Posterior vena cava (tissue), 2 donors: ENCODE measurements at places on chromosomes 2 and 18. TPM values are rescaled to one million over a fixed set of nuclear protein-coding genes. Genes with fewer than 3 reads are reported as not detected.
A peak's percentile ranks its signal among the peaks of the same experiment; 100 is the strongest.

- no peak for DNase-seq
These were observed 53.5 kb downstream of the SEPTIN10 start for GRCh38 chr2:109560265-109560664.

DNA sequence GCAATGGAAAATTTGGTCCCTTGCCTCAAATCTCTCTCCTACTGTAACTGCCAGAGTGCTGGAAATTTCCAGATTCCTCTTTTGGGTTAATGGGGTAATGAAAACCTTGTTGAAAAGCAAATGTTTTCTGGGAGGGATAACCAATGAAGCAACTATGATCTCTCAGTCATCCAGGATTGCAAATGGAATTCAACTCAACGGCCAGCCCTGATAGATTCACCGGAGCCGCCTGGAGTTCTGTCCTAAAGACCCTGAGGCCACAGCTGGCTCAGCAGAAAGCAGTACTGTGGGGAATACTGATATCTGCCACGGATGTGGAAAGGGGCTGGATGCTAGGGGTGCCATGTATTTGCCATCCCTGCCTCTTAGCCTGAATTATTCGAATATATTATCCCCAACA is 167.8 kb downstream of the NRP2 start:
- DNase-seq = no peak

DNA sequence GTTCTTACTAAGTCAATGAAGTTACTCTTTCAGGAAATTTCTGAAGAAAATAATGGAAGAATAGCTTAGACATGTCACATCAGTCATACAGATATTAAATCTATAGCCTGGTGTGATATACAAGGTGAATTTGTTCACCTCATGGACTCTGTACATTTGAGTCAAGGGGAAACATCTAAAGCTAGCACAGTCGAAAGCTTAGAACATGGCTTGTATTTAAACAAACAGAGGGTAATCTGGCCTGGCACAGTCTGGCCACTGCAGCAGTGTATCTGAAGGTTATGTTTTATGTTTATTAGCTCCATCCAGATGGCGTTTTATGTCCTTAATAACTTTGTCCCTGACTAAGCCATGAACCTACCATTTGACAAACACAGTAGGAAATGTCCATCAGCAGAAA is 817.3 kb downstream of the SATB2 start:
- no peak for DNase-seq

- DNase-seq = no peak
These were observed 138.9 kb downstream of the CDC42EP3 start for GRCh38 chr2:37532503-37532902.

GRCh38 chr2:148614322-148615049 is 30.1 kb upstream of the EPC2 start:
- no peak for DNase-seq

DNA sequence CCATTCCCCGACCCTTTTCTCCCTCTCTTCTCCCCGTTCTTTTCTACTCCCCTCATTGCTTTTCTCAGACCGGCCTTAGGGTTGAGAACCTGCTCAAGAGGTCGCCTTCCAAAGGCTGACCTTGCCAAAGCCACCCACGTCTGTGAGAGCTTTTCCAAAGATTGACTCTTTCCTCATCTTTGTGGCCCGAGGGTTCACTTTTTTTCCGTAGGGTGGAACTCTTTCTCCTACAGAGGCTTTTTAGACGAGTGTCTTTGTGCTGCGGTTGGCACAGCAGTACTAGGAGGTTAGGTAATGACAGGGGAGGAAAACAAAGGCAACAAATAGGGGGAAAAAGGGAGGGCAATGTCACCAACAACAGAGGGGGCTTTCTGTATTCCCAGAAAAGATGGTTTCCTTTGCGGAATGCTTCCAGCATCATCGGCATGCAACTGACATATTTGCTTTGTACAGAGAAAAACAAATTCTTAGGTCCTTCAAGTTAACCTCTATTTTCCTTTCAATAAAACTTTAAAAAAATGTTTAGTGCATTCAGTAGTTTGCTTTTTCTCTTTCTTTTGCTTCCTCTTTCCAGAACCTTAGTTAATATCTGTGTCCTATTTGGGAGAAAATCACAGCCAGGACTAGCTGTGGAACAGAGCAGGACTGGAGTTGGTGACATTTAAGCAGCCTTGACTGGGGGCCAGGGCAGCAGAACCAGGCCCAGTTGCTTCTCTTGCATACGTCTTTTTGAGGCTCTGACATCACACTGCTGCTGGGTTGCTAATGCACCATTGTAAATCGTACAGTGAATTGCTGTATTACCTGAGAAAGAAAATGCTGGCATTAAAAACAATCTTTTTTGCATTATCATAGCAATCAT is 188.1 kb upstream of the FANCL start:
- DNase-seq = no peak

GRCh38 chr2:161044095-161044865 is 115.9 kb upstream of the TANK start:
- no peak for DNase-seq

DNA sequence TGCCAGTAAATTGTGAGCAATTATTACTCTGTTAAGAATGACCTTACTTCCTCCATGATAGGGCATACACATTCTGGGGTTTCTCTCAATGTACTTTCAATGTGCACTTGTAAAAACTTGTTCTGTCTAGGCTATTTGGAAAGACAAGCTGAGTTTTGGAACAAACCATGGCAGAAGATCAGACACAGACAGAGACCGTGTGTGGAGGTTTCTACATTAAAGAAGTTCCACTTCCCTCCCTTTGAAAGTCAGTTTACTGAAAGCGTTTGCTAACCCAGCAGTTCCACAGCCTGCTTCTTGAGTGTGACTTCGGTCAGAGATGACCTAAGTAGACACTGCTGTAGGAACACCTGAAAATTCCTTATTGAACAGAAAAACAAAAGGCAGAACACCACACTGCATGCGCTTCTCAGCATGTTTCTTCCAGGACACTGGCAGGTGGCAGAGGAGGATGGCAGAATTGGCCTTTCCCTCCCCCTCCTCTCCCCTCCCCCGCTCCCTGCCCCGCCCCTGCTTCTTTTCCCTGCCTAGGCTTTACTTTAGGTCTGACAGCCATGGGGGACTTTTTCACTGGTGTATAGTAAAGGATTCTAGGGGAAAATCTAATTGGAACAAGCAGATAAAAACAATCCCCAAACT is 109.8 kb downstream of the NOL10 start:
- no peak for DNase-seq

DNA sequence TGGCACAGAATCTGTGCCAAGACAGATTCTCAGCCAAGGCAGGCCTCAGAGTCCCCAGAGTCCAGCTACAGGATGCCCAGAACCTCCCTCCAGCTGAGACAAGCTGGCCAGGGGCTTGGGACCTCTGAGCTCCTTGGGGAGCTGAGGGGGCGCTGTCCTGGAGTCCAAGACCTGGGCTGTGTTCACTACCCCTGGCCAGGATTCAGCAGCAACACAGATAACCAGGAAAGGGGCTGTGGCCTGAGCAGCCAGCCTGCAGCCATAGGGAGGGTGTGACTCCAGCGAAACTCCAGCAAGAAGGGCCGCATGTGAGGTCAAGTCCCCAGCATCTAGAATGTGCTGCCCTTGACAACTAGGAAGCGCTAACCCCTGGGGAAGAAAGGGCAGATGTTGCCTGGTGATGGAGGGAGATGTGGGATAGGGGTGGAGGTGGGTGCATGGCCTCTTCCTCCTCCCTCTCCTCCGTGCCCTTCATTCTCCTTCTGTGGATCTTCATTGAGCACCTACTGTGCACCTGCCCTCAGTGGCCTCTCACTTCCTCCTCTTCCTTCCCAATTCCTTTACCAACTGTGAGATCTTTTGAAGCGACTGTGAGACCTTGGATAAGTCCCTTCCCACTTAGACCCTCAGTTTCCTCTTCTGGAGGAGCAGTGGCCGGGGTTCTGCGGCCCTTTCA is 7.7 kb upstream of the ARID5A start:
- peak; percentile 83 for DNase-seq

GRCh38 chr2:101699755-101700461 is 2.4 kb downstream of the MAP4K4 start:
- DNase-seq = no peak

DNA sequence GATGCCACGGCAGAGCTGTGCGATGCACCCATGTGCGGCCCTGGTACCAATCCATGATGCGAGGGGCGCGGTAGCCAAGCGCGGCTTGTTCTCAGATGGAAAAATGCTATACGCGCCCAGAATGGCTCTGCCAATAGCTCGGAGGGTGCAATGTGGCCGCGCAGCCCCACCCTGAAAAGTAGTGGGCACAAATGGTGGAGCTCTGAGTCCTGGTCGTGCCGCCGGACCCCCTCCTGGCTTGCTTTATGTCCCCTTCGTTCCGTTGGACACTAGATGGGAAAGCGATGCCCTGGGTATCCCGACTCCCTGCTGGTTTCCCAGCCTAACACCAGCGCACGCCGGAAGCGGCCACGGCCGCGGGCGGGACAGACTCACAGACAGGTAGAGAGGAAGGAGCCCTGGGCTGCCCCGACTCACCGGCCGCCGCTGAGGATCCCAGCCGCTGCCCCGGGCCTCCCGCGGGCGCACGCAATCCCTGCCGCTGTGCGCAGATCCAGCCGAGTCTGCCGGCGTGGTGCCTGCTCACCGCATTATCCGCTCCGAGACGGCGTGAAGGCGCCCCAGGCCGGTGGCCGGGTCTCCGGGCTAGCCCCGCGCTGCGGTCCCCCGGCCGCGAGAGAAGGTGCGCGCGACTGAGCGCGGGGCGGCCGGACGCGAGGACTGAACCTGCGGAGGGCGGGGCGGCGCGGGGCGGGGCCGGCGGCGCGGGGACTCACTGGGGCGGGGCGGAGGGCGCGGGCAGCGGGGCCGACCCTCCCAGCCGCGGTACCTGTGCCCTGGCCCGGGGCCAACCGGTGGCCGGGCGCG is at the start of gene CDC42EP3:
Gene CDC42EP3 (minus strand): TSS at position 634 of the 807 bp plus-strand sequence. CDS start 25,055 bp downstream, outside the sequence.
- peak; percentile 87 for DNase-seq

- DNase-seq = no peak
These were observed 101.5 kb downstream of the KLF7 start for GRCh38 chr2:207064128-207064690.

DNA sequence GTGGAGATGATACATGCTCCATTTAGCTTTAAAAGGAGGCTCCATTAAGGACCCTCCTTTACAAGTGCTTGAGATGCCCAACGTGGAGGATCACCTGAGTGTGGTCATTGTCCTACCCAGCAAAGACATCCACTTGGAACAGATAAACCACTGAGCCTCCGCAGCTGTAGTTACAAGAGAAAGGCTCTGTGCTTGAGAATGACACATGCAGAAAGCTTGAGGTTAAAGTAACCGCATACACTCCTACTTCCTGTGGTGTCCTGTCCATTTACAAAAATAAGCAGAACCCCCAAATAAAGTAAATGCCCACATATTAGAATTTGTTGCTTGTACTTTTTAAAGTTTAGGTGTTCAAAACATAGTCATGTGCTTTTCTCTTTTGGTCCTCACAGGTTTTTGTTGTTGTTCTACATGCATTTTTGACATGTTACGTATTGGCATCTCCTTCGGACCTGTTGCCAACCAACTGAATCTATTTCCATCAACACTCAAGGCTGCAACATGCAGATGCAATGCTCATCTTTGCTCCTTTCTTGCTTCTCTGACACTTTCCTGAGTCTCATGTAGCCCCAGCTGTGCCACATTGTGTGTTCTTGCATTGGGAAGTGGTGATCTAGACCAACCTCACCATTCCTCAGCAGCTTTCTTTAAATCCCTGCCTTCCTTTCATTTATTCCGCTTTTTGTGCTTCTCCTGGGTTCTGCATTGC is 56.0 kb downstream of the SERPINB7 start:
- DNase-seq = no peak

DNA sequence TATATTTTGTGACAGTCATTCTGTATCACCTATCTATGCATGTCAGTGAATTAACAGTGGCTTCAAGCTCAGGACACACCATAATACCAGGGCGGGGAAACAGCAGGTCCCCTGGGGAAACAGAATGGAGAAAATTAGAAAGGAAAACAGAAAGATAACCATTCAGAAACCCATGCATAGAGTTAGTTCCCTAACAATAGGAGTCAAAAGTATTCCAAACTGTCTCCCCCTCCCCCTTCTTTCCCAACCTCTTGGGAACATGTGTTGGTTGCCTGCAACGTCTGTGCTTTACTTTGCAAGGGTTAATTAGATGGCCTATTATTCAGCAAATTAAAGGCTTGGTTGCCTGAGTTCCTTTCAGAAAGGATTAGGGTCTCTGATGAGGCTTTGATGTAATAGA is 176.4 kb downstream of the MYO3B start:
- DNase-seq = no peak

GRCh38 chr2:27182346-27182745 is 29.5 kb upstream of the ATRAID start:
- DNase-seq = no peak

GRCh38 chr2:147538088-147538487 is 306.7 kb upstream of the ACVR2A start:
- no peak for DNase-seq

- DNase-seq = no peak
These were observed 2180.6 kb upstream of the CELF4 start for GRCh38 chr18:39746201-39746600.

DNA sequence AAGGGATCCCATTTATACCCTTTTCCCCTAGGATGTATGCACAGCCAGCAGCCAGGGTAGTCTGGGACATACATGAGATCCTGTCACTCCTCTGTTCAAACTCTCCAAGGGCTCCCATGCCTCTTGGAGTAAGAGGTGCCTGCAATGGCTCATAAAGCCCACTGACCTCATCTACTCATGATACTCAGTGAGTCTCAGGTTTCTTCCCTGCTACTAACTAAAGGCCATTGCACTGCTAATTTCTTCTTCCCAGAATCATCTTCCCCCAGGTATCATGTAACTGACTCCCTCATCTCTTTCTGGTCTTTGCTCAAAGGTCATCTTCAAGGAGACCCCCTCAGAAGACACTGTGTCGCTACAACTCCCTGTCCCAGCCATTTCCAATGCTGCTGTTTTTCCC is 68.2 kb downstream of the CCBE1 start:
- no peak for DNase-seq

DNA sequence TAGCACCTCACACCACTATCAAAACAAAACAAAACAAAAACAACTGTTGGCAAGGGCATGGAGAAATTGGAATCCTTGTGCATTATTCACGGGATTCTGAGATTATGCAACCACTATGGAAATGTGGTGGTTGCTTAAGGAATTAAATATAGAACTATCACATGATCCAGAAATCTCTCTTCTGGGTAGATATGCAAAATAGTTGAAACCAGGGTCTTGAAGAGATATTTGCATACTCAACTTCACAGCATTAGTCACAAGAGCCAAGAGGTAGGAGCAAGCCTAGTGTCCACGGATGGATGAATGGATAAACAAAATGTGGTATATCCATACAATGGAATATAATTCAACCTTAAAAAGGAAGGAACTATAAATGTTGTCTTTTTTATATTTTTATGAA is 7.0 kb downstream of the TMEM131 start:
- no peak for DNase-seq

The NFATC1 gene
- total RNA-seq = 26.9 TPM

The KIAA2012 gene
- not detected for total RNA-seq

The GALNT3 gene
- total RNA-seq = 1.6 TPM

The UGT1A8 gene
- not detected for total RNA-seq

The GLI2 gene
- total RNA-seq = 21.1 TPM

The ACVR1C gene
- 0.52 TPM for total RNA-seq

The FAP gene
- total RNA-seq = 54.8 TPM

The DPP10 gene
- total RNA-seq = not detected

The CGREF1 gene
- total RNA-seq = 27.8 TPM

The ALPI gene
- not detected for total RNA-seq

The LRP1B gene
- total RNA-seq = 0.48 TPM
